ENCODE measurements at places on chromosomes 7 and 10. TPM values are rescaled to one million over a fixed set of nuclear protein-coding genes. Genes with fewer than 3 reads are reported as not detected.

MARCHF5 gene
- total RNA-seq: 19.3 TPM

GSTK1 gene
- 221 TPM for total RNA-seq

ZNF853 gene
- 32.2 TPM for total RNA-seq

LRGUK gene
- 0.21 TPM for total RNA-seq

SPDYE18 gene
- 0.27 TPM for total RNA-seq

AOAH gene
- not detected for total RNA-seq

EGR2 gene
- 0.33 TPM for total RNA-seq

SLC18A3 gene
- not detected for total RNA-seq

CFAP46 gene
- 3.0 TPM for total RNA-seq

MEIG1 gene
- not detected for total RNA-seq

FUOM gene
- total RNA-seq: 58.1 TPM

OPN4 gene
- total RNA-seq: not detected

CH25H gene
- not detected for total RNA-seq

INMT gene
- total RNA-seq: 2.6 TPM

LIPN gene
- total RNA-seq: not detected

AKR1C2 gene
- total RNA-seq: 1.0 TPM

PRKG1 gene
- total RNA-seq: 4.5 TPM

LMBR1 gene
- 41.1 TPM for total RNA-seq

FGL2 gene
- 0.14 TPM for total RNA-seq

AMPH gene
- total RNA-seq: 0.32 TPM

EBLN1 gene
- not detected for total RNA-seq

HDAC9 gene
- 101 TPM for total RNA-seq

ARID5B gene
- 4.9 TPM for total RNA-seq

BLOC1S2 gene
- total RNA-seq: 14.7 TPM

NUPR2 gene
- total RNA-seq: not detected

ADIRF gene
- total RNA-seq: not detected

NPFFR1 gene
- not detected for total RNA-seq

LIPK gene
- not detected for total RNA-seq

OR2A42 gene
- total RNA-seq: not detected

TMEM225B gene
- 0.81 TPM for total RNA-seq

CYP2C19 gene
- not detected for total RNA-seq

PPP1R3A gene
- total RNA-seq: 24.2 TPM

SMARCD3 gene
- total RNA-seq: 180 TPM

FKBP6 gene
- total RNA-seq: not detected

ODAD2 gene
- 0.63 TPM for total RNA-seq

DIP2C gene
- total RNA-seq: 10.5 TPM

HOXA7 gene
- total RNA-seq: not detected

All from cardiac muscle cell (in vitro differentiated cells and primary cell).